ENCODE measurements at places on chromosomes 2 and 18.

DNA sequence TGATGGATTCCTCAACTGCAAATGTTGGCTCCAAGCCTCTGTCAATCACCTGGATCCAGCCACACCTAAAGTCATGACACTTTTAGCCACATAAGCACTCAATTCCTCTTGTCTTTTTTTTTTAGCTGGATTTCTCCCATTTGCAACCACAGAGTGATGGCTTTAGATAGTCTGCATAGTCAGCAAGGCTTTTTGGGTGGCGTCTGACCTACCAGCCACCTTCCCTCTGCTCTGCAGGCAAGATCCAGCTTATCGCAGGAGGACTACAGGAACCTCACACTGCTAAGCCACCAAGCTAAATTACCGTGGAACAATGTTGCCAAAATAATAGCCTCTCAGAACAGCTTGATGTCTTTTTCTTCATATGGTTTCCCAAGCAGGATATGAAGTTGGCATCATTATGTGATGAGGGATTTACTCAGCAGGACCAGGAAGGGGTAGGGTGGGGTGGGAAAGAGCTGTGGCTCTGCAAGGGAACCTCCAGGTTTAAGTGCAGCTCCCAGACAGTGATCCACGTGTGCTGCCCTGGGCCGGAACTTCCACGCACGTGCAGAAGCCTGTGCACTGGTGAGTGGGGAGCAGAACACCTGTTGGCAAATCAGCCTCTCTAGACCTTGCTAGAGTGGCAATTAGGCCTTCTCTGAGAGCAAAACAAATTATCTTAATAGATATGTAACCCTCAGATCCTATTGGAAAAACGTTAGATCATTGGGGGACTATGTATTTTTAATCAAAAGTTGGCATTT lies 170.6 kb upstream of the NCK2 start:
- no peak for DNase-seq

DNA sequence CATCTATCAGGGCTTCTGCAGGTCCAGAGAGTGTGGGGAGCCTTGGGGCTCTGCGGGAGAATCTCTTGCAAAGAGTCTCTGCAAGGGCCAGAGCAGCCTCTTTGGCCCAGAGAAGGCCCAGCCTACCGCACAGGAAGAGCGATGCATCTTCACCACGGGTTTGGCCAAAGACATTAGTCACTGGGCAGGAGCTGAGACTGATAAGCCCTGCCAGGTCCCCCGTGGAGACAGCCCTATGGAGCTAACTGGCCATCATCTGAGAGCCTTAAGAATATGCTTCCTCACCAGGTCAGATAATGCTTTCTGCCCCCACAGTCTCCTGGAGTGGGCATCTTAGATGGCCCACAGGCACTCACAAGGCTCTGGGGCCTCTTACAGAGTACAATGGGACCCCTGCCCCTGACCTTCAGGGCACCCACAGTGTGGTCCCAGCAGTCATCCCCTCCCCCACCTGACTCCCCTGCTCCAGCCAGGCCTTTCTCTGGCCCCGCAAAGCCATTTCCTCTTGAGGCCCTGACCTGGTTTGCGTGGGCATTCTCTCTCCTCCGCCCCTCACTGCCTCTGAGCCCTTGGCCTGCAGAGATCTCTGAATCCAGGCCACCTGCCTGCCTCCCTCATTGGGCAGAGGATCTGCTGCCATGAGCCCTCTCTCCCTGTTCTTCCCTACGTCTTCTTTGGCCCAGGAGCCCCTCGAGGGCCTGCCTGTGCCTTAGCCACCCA lies 31.9 kb upstream of the MAPRE3 start:
- no peak for DNase-seq

DNA sequence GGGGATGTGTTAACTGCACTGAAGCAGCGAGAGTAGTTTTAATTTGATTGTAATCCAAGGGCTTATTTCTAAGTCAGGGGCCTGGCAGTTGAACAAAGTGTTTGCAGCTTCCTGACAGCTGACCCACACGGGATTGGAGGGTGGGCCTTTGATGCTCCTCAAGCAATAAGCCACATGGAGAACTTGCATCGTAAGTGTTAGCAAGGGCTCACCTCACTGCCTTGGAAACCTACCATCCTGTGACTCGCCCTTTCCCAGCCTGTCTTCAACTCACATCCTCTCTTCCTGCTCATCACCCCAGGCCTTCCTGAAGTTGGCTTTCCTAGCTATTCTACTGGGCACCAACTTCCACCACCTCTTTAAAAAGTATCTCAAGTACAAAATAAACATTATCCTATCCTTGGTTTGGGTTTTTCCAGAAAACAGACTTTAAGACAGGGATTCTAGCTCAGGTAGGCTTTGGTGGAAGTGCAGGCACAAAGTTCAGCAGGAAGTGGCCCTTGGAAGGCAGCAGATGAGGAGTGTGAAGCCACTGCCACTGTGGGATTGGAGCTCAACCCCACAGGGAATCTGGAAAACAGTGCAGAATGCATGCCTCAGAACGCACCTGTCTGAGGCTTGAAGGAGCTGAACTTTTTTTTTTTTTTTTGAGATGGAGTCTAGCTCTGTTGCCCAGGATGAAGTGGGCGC lies 31.6 kb downstream of the B3GNT2 start:
- no peak for DNase-seq

DNA sequence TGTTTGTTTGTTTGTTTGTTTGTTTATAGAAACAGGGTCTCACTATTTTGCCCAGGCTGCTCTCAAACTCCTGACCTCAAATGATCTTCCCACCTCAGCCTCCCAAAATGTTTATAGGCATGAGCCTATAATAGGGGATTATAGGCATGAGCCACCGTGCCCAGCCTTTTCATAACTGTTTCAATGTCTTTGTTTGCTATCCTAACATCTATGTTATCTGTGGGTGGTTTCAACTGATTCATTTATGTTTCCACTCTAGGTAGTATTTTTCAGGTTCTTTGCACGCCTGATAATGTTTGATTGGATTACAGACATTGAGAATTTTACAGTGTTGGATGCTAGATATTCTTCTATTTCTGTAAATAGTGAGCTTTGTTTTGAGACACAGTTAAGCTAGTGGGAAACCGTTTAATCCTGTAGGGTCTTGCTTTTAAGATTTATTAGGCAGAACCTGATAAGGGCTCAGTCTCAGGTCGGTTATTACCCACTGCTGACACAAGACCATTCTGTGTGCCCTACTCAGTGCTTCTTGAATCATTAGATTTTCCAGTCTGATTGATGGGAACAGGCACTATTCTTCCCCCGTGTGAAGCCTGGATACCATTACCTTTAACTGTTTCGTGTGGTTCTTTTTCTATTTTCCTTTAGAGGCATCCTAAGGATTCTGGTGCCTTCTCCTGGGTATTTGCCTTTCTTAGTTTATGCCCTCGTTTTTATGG lies 76.5 kb upstream of the TMEM87B start:
- DNase-seq = no peak

DNA sequence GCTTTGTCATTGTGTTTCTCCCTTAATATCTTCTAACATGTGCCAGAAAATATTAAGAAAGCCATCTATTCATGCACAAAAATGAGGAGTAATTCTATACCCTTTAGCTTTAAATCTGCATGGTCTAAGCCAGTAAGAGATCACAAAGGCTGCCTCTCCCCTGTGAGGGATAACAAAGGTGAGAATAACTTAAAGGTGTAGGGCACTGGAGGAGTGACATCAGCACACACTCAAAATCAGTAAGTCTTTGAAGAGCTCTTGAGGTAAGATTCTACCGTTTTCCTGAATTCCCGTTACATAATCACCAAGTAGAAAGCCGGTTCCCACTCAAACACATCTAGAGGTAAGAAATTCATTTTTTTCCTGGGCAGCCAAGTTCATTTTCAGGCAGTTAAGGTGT lies 123.9 kb upstream of the SULT1C3 start:
- no peak for DNase-seq
